ENCODE measurements at places on chromosomes 12 and 14. TPM values are rescaled to one million over a fixed set of nuclear protein-coding genes. Genes with fewer than 3 reads are reported as not detected.

GRCh38 chr14:57057803-57058202 is 210.9 kb downstream of the EXOC5 start:
- no peak for DNase-seq

- DNase-seq: no peak
These were observed 69.3 kb downstream of the HECTD1 start for GRCh38 chr14:31138301-31138700.

- DNase-seq: no peak
These were observed 87.9 kb downstream of the PTPN11 start for GRCh38 chr12:112506513-112507166.

GRCh38 chr12:110249716-110250225 is 31.3 kb upstream of the ATP2A2 start:
- peak; percentile 70 for DNase-seq

DNA sequence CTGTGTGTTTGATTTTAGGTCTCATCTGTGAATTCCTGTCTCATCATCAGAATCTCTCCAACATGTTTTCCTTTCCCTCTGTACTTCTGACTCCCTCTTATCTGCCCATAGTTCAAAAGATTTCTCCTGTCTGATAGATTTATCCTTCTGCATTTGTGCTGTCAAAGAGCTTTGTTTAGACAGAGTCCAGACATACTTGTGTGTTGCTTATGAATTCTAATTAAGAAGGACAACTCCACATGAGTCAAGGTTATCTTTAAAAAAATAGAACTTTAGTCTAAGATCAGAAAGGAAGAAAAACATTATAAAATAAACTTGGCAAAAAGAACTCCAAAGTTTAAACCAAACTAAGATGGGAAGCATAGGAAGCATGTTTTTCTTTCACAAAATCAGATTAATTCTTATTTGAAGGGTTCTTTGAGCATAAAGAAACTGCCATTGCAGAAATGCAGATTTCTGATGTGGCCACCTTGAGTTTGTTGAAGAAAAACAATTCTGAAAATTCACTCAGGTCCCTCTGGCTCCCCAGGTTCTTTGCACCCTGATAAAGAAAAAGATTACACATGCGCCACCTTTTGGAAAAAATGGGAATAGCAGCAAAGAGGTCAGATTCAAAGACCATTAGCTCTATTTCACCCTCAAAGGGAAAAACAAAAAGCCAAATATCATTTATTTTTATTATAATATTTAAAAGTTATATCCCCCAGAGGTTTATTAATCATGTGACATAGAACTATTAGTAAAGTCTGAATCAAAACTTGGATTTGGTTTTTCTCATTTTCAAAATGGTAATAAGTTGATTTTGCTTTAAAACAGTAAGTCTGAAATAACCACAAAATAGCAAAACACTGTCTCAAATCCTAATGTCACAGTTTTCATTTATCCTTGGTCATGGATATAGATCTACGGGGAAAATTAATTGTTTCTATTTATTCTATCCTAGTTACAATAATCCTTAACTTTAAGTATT is 143.7 kb upstream of the DCN start:
- DNase-seq: peak; percentile 47

GRCh38 chr14:82223276-82223675 is 689.6 kb upstream of the SEL1L start:
- no peak for DNase-seq

DNA sequence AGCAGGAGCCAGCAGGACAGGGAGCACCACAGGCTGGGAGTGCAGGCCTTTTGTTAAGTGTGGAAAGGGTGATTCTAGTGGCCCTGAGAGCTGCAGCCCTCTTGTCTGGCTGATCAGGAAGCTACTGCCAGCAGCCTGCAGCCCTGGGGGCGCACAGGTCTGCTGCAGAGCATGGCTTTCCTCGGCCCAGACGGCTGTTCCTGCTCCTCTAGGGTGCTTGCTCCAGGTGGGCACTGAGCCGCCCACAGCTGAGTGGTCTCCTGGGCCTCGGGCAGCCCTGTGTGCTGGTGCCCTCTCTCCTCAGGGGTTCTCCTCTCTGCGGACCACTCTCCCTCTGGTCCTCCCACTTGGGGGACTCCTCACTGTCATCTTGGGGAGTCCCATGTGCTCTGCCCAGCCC is 18.9 kb downstream of the CCDC88C start:
- DNase-seq: no peak

- no peak for DNase-seq
These were observed 125.9 kb upstream of the FOXN3 start for GRCh38 chr14:89542786-89543424.

- peak; percentile 58 for DNase-seq
These were observed 400.7 kb downstream of the NUAK1 start for GRCh38 chr12:105738051-105738450.

GRCh38 chr14:77189479-77189878 is 7.9 kb downstream of the TMEM63C start:
- DNase-seq: no peak

DNA sequence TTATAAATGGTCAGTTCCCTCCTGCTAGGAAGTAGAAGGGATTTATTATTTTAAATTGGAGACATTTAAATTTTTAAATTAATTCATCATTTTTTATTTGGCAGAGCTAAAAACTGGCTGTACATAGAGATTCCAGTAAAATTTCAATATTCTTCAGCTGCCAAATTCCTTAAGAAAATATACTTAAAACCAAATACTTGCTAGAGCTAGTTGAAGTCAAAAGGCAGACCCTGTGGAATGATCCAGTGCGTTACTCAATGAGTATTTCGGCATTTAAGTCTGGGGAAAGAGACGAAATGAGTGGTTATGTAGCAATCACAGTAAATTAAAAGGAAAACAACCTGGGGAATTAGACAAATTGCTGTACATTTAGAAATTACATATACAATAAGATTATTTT is 1104.7 kb downstream of the SLC6A15 start:
- no peak for DNase-seq

- no peak for DNase-seq
These were observed 554 bp upstream of the DEGS2 start for GRCh38 chr14:100159865-100160533.

DNA sequence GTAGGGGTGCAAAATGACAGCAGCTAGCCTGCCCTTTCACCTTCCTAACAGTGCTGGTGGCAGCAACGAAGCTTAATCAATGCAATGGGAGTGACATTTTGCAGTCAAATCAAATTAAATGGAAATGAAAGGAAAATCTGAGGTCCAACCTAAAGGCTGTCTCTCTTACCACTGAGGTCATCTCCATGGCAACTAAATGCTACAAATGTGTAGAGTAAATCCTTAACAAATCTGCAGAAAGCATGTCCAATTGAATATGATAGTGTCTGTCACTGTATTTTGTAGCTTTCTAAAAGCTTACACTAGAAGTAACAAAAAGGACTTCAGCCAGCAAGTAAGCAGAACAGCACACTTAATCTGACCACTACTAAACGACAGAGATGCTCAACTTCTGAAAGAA is 488.8 kb downstream of the BCAT1 start:
- no peak for DNase-seq

DNA sequence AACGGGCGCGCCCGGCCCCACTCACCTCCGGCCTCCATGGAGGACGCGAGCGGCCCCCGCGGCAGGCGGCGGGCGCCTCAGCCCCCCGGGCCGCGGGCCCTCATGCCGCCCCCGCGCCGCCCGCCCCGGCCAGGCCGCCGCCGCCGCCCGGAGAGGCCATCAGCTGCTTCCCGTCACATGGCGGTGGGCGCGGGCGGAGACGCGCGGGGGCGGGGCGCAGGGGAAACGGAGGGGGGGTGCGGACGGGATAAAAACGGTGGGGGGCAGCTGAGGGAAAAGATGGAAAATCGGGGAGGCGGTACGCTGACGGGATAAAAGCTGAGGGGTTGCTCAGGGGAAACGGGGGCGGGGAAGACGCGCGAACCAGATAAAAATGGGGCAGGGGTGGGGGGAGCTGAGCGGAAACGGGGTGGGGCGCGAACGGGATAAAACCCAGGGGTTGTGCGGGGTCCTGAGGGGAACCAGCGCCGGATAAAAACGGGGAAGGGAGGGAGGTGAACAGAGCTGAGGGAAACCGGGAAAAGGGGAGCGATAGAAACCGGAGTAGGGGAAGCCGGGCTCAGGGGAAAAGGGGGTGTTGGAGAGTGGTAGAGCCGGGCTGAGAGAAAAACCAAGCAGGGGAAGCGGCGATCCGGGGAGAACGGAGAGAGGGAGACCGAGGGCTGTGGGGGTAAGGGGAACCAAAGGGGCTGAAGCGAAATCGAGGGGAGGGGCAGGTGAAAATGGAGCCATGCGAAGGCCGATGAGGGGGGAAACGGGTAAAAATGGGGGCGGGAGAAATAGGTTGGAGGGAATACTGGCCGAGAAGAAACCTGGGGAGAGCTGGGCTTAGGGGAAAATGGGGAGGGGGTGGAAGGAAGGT is at the start of gene WSB2:
Gene WSB2 (minus strand): TSS at position 169 of the 862 bp plus-strand sequence. CDS start 131 bp downstream, at position 38.
- DNase-seq: peak; percentile 90

DNA sequence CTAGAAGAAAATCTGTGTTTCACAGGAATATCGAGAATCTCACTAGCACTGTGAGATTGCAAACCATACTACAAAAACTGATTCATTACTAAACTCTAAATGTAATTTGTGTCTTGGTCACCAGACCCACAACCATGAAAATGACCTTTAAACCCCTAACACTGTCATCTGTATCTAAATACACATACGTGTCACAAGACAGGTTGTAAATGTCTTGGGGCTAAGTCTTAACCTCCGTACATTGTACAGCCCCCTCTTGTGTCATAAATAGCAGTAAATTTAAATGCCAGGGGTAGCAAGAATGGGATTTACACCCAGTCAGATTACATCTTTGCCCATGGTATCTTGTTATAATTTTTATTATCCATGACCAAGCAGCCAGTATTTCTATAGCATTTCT is 117.3 kb downstream of the GPR135 start:
- no peak for DNase-seq

- DNase-seq: no peak
These were observed 175.9 kb downstream of the TRHDE start for GRCh38 chr12:72448089-72448488.

DNA sequence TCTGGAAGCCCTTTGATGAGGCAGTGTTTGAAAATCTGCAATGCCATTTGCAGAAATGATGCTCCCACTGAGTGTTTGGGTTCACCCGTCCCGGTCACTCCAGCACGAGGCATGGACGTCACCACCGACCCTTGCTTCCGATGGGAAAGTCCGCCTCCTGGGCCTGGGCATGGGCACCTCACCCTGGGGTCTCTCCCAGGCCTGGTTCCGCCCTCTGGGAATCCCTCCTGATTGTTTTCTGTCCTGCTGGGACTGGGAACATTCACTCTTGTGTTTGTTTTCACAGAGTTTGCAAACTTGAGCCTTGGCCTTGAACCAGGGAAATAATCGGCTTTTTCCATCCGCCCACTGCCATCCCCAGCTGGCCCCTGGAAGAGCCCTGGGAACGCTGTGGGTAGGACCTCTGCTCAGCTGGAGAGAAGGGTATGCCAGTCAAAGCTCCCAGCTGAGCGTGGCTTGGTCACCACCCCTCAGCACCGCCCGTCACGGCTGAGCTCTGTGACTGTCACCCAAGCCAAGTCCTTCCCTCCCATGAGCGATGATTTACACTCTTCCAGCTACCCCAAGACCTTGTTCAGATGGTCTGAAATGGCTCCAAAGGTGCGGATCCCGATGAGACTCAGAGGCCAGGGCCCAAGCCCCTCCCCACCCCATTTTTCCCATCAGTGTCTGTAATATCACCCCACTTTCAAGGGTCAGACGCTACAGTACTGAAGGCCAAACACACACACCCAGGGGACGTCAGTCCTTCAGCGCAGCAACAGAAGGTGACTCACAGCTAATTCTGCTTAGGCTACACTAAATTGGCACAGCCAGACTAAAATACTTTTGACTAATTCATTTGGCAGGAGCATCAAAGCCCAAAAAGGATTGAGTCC is 34.1 kb upstream of the FZD10 start:
- DNase-seq: peak; percentile 56

- no peak for DNase-seq
These were observed 38.6 kb downstream of the VWF start for GRCh38 chr12:6085841-6086240.

DNA sequence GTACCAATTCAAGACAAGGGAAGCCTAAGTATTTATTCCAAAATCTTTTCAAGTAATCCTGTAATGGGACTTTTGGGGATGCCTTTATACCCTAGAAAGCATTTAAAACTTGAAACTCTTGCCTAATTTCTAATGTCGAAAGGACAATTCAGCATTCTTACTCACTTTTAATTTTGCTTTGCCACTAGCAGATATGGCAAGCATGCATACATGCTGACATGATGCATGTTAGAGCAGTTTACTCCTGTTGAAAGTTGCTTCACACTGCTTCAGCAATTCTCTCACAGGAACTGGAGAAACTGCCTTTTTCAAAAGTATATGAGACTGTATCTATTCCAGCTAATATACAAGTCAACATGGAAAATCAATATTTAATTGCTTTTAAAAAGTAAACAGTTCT is 79.9 kb downstream of the TAOK3 start:
- DNase-seq: no peak

GRCh38 chr14:101223561-101224162 is 320.1 kb upstream of the RTL1 start:
- no peak for DNase-seq

DNA sequence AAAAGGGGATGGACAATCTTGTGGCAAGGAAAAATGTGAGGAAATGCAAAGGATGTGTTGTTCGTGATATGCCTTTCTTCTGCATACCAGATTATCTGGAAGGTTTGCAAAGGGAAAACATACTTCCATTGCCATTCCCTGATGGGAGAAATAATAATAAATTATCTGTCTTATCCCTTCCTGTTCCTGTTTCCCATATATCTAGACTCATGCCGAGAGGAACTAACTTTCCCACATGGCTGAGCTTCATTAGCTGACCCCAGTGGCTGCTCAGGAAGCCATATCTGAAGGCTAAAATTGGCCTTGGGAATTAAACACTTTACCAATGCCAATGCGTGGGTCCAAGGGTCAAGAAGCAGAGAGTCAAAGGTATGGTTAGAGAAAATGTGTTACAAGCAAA is 439.8 kb downstream of the MDGA2 start:
- no peak for DNase-seq

- DNase-seq: no peak
These were observed 7.5 kb upstream of the RASSF9 start for GRCh38 chr12:85843606-85844310.

GRCh38 chr14:30015489-30015888 is 87.8 kb upstream of the PRKD1 start:
- DNase-seq: no peak

DNA sequence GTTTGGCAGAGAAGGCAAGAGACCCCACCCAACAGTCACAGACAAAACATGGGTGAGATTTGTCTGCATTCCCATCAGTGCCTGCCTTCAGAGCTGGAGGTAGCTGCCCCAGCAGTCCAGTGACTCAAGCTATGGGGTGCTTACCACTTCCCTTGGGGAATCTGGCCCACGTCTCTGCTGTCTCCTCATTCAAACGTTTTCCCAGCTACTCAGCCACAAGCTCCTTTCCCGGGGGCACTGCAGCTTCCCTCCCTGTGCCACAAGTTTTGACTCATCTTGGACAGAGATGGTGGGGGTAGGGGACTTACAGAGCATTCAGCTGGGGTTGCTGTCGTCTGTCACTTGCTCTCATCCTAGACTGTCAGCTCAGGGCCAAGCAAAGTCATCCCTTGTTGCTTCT is 66.6 kb downstream of the FBXL14 start:
- DNase-seq: no peak

GRCh38 chr12:3771853-3772252 is 18.9 kb upstream of the CRACR2A start:
- DNase-seq: peak; percentile 78

The PRIM1 gene
- 2.6 TPM for polyA plus RNA-seq

The ATL1 gene
- polyA plus RNA-seq: 0.67 TPM

The MYH6 gene
- 5,104 TPM for polyA plus RNA-seq

The CCDC198 gene
- polyA plus RNA-seq: not detected

The IL31 gene
- not detected for polyA plus RNA-seq

The KITLG gene
- 3.1 TPM for polyA plus RNA-seq

The FLVCR2 gene
- polyA plus RNA-seq: 0.50 TPM

The KLRC3 gene
- not detected for polyA plus RNA-seq

The MANSC4 gene
- polyA plus RNA-seq: not detected

The KIF26A gene
- polyA plus RNA-seq: 5.0 TPM
